GM23338 (cell line): ENCODE measurements at places on chromosomes 1 and 21. TPM values are rescaled to one million over a fixed set of nuclear protein-coding genes. Genes with fewer than 3 reads are reported as not detected.
A peak's percentile ranks its signal among the peaks of the same experiment; 100 is the strongest.

DNA sequence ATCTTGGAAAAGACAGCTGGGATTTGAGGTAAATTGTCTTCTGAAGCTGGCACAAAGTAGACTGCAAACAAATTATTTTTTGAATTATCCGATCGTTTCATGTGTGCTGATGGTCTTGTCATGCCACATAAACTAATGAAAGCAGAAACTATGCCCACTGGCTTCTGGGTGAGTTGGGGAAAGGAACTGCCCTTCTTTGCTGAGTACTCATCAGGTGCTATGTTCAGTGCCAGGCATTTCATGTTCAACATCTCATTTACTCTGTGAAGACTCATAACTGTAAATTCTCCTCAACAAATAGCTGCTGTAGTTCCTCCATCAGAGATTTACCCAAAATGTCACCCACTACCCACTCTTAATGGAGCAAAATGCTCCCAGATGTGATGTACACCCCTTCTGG is 1.2 kb downstream of the TRIT1 start:
- DNase-seq = no peak

- DNase-seq = peak; percentile 96
Observed at GRCh38 chr1:15740924-15741850, 1.1 kb upstream of the TMEM82 start.

GRCh38 chr1:238501290-238501689 is 610.6 kb upstream of the ZP4 start:
- no peak for DNase-seq

The FAM72D gene
- 13.1 and 14.7 TPM in 2 replicates for polyA plus RNA-seq

- DNase-seq = no peak
Observed at GRCh38 chr21:19433623-19434022, 1030.0 kb upstream of the TMPRSS15 start.
